AG09309 (cell line): ENCODE measurements at places on chromosomes 6 and 20.

DNA sequence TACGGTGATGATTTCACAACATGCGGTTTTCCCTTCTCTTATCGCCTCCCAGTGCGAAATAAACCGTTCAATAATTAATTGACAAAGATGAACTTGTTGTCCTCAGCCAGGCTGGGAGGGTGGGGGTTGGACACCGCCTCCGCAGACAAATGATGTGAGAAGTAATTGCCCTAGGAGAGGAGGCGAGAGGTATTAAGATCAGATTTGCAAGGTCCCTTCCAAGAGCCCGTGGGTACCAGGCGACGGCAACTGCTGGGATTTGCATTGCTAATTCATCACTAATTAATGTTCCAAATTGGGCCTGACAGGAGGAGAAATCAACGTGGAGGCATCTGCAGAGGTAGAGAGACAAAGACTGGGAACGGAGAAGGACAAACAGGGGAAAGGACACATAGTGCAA is 90.2 kb upstream of the CCDC167 start:
- no peak for DNase-seq

DNA sequence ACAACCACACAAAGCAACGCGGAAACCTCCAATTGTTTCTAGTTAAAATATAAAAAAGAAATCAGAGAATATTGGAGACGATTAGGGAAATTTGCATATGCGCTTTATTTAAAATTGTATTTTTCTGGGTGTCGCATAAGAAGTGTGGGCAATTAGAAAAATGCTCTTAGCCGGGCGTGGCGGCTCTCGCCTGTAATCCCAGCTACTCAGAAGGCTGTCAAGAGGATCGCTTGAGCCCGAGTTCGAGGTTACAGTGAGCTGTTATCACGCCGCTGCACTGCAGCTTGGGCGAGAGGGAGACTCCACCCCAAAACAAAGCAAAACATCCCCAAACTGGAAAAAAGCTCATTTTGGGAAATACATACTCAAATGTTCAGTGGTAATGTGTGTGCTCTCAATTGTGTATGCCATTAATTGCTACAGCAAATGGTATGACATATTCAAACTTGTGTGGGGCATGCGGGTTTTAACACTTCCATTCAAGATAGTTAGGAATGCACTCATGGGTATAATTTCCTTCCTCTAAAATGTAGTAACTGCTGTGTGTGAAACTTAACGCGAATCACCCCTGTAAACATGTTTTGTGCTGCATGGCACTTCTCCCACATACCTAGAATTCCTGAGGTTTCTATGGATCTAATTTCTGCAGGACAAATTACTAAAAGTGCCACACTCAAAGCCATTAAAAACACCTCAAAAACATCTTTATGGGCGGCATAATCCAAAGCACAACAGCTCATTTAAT is 54.7 kb upstream of the HFE start:
- no peak for DNase-seq

GRCh38 chr6:53731866-53732636 is 62.8 kb upstream of the LRRC1 start:
- DNase-seq: no peak

DNA sequence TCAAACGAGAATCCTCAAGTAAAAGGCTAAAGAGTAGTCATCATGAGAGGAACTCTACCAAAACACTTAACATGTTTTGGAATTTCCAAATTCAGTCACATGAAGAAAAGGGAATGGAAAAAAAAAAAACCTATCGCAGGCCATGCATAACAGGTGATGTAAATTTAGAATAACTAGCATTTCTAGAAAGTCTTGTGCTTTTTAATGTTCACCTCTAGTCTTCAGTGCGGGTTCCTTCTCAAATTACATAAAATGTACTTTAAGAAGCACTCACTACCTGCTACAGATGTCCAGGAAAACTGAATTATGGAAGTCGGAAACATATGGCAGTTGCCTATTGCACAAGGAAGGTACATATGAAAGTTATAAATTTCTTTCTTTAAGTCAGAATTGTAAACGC is 6.1 kb upstream of the TBX18 start:
- DNase-seq: no peak

DNA sequence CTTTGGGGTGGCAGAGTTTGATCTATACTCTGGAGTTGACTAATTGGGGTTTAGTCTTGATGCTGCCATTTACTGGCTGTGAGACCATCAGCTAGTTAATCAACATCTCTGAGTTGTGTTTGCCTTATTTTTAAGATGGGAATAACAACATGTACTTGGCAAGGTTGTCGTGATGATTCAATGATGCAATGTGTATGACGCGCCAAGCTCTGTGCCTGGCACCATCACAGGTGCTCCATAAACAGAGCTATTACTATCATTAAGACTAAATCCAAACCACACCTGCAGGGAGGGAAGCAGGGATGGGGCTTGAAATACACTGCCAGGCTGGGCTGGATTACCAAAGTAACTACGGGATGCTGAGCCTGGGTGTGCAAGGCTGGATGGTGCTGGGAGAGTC is 60.1 kb upstream of the E2F3 start:
- no peak for DNase-seq

DNA sequence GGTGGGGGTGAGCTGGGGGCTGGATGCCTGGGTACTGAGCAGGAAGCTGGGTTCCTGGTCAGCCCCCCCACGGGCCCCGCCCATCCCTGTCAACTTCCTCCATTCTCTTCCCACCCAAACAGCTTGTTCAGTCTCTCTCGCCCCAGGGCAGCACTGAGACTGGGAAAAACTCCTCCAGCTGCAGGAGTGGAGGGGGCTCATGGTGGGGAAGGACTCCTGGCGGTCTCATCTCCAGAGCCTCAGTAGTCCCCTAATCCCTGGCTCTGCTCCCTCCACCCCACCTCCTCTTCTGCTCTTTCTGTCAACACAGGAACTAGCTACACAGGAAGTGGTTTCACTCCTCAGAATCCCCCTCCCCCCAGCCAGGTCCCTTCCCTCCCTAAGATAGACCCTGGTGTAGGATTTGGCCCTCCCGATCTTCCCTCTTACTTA is at the start of gene GPSM3:
Gene GPSM3 (minus strand): TSS at position 36 of the 432 bp plus-strand sequence. CDS start 130 bp downstream, outside the sequence.
- no peak for DNase-seq

GRCh38 chr6:45535933-45536332 is 158.2 kb upstream of the SUPT3H start:
- no peak for DNase-seq

- DNase-seq: no peak
Measured at GRCh38 chr6:163296835-163297519, 117.5 kb upstream of the QKI start.

DNA sequence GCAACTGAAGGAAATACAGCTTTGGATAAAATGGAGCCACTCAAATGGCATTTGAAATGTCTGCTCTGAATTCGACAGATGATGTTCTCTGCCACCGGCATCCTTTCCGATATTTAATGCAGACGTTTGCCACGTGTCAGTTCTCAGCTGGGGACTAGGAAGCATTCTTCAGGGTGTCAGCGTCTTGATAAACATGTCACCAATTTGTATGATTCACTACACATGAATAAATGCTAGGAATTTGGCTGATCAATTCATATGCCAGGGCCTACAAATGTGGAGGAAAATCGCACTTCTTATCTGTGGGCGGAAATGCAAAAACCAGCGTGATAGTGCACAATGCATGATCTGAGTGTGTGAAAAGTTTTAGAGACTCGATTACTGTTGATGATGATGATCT is 169.5 kb downstream of the SLC24A3 start:
- no peak for DNase-seq

DNA sequence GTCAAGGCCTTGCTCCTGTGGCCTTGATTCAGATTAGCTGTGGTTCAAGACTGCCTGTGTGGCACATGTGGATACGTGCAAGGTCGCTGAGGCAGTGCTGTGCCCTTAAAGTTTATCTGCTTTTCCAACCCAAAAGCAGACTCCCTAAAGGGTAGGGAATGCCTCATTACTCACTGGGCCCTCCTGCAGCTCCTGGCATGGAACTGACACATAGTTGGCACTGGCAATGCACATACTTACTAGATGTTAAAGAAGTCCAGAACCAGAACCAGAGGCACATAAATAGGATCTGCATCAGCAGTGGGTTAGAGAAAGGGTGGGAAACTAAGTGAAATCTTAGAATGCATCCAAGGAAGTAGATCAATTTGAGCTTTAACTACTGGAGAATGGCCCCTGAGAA is 90.6 kb upstream of the MLN start:
- DNase-seq: peak; percentile 55

DNA sequence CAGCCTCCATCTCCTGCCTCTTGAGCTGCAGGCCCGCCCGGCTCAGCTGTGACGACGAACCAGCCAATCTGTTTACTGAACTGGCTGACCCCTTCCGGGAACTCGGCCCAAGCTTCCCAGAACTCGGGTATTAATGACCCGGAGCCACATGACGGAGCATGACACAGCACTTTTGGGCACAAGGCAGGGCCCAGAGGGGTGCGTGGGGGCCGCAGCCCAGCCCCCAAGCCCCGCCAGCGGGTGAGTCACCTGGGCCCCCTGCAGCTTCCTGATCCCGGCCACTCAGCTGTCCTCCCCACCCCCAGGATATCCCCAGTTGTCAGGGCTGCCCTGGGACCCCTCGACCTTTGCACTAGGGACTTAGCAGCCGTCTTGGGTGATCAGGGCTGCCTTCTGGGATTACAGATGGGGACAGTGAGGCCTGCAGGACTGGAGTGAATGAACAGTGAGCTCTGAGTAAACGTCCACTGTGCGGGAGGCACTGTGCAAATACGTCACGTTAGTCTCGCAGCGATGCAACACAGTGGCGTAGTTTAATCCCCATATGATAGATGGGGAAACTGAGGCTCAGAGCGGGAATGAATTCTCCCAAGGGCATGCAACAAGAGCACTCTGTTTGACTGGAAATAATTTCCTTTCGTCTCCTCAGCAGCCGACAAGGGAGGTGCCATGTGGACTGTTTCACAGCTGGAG is 102.1 kb downstream of the CEBPB start:
- peak; percentile 94 for DNase-seq

DNA sequence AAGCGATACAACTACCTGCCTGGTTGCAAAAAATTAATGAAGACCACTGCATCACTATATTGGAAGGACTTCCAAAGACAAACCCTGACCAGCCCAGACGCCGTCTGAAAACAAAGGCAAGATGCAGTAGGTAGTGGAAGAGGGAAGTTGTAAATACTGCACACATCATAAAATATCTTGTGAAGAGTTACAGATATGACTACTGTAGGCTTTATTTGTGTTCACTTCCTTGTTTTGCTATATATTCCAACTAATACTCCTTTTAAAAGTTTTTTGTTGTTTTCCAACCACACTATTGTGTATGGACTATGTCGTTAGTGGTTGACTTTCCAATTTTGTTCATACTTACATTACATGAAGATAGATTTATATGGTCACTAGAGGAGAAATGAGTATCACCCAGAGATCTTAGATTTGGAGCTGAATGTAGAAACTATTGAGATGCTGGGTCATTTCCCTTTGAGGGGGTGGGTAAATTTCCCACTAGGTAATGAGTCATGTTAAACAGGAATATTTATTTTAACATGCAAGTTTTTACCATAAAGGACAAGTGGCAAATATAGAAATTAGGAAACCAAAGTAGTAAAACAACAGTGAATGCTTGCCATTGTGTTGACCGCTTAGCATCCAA is 16.6 kb upstream of the TXLNB start:
- no peak for DNase-seq

DNA sequence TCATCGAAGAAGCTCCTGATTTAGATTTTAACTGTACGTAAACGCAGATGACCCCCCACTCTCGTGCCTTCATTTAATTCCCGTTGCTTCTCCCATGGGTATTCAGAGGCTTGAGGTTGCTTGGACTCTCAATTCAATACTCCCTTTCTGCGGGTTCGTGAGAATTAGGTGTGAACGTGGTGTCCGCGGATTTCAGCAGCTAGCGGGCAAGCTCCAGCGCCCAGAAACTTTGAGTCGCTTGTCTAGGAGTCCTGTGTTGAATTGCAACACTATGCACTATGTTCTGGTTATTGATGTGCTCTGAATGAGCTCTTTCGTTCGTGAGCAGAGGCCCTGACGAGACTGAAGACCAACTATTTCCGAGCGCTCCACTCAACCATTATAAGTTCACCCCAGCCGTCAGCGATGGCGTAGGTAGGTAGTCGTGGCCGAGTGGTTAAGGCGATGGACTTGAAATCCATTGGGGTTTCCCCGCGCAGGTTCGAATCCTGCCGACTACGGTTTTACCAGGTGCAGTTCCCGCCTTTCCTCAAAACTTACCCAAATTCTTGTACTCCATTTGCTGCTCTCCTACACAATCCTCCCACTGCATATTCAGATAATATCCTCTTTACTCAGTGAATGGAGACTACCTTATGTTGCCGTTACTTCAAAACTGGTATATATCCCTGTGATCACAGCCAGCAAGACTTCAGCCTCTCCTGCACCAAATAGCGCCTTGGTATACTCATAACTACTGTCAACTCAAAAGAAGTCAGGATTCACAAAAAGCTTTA is 72.6 kb upstream of the ZNF184 start:
- no peak for DNase-seq

GRCh38 chr20:39019805-39020325 is 57.7 kb downstream of the DHX35 start:
- DNase-seq: no peak

DNA sequence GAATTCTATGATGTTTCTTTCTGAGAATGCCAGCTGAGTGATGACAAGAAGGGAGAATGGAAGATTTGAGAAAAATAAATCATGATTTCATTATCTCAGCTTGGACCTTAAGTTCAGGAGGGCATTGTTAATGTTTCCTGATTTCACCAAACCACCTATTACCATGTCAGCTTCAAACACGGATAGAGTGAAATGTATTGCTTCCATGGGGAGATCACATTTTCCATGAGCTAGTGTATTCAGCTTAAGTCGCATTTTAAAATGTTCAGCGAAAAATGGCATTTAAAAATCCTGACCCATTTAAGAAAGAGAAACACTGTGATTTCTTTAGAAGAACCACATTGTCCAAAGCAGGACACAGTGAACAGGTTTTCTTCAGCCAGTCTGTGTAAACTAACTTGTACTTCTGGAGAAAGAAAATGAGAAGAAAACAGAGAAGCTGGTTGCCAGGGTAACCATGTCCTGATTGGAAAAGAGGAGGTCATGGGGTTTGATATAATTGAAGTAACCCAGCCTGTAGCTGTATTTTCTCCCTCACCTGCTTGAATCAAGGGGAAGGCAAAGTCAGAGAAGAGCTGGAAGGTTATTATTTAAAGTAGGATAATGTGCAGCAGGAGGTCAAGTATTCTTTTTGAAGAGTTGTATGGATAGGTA is 684.1 kb upstream of the NRSN1 start:
- no peak for DNase-seq

- no peak for DNase-seq
Measured at GRCh38 chr6:163808231-163808630, 393.7 kb downstream of the QKI start.

DNA sequence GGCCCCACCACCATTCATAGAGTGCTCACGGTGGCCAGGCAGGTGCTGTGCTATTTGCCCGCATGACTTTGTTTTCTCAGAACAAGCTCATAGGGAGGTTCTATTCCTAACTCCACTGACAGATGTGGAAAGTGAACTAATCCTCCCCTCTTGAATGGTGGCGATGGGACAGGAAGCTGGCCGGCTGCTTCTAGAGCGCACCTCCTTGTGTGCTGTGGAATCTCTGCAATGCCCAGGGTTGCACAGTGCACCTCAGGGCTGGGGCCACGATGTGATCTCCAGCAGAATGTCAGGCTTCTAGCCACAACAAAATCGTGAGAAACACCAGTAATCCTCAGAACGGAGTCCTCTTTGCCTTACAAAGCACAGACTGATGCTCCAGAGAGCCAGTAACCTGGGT is 53.8 kb upstream of the SLC22A23 start:
- DNase-seq: no peak

GRCh38 chr20:48777005-48777404 is 50.8 kb downstream of the PREX1 start:
- no peak for DNase-seq

- DNase-seq: no peak
Measured at GRCh38 chr6:119328892-119329793, 20.4 kb downstream of the MAN1A1 start.

- no peak for DNase-seq
Measured at GRCh38 chr6:145142958-145143357, 592.4 kb downstream of the EPM2A start.
